Cerebellum (tissue), 4 donors: ENCODE measurements at places on chromosomes 4 and X.

DNA sequence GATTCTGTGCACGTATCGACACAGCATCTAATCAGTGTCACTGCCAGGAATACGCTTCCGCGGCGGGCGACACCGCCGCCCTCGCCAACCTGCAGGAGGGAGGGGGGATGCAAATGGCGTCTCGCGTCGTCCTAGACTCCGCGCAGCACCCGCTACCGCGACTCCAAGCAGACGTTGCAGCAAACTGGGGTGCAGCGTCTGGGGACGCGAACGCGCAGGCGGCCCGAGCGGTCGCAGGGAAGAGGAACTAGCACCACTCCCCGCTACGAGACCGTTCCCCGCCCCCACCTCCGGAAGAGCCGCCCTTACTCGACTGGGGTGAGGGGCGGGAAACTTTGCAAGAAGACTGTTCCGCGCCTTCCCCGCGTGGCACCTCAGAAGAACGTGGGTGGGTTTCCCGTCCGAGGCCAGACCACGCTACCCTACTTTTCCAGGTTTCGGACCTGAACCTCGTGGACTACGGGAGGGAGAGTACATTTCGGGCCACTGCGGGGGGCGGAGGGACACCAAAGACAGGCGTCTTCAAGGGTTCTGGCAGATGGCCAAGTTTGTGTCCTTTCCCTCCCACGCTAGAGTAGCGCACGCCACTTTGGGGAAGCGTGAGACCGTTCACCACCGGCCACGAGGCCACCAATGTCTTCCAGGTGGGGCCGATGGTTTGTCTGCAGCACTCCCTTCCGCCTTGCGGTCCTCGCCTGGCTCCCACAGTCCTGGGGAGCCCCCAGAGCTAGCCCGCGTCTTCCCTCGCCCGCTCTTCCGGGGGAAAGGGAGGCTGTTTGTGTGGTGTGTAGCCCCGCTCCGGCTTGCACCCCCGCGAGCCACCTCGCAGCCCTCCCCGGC, 78.0 kb upstream of the BCOR start:
- peak; percentile 17 for DNase-seq

DNA sequence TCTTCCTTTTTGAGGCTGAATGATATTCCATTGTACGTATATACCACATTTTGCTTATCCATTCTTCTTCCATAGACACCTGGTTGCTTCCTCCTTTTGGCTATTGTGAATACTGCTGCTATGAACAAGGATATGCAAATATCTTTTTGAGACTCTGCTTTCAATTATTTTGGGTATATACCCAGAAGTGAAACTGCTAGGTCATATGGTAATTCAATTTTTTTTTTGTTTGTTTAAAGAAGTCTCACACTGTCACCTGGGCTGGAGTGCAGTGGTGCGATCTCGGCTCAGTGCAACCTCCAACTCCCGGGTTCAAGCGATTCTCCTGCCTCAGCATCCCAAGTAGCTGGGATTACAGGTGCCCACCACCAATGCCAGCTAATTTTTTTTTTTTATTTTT, 75.3 kb downstream of the METTL14 start:
- no peak for DNase-seq

DNA sequence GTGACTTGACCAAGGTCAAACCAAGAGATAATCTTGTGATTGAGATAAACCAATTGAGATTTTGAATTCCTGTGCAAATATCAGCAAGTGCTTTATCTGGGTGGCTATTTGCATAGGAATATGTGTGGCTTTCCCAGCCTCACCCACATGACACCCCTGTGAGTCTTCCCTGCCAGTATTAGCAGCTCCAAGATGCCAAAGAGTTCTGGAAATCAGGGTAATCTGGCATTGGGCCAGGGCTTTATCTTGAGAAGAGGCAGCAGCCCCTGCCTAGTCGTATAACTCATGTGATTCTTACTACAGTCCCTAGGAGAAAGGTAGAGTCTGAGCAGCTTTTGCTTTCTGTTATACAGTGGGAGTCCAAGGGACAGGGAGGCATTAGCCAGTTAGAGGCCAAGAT, 87.7 kb downstream of the RLIM start:
- no peak for DNase-seq

GRCh38 chrX:7946960-7947359, 19.7 kb upstream of the PNPLA4 start:
- DNase-seq = no peak

GRCh38 chrX:1397441-1398270, 5.7 kb upstream of the SLC25A6 start:
- no peak for DNase-seq
